ENCODE measurements at places on chromosomes 4 and X.

DNA sequence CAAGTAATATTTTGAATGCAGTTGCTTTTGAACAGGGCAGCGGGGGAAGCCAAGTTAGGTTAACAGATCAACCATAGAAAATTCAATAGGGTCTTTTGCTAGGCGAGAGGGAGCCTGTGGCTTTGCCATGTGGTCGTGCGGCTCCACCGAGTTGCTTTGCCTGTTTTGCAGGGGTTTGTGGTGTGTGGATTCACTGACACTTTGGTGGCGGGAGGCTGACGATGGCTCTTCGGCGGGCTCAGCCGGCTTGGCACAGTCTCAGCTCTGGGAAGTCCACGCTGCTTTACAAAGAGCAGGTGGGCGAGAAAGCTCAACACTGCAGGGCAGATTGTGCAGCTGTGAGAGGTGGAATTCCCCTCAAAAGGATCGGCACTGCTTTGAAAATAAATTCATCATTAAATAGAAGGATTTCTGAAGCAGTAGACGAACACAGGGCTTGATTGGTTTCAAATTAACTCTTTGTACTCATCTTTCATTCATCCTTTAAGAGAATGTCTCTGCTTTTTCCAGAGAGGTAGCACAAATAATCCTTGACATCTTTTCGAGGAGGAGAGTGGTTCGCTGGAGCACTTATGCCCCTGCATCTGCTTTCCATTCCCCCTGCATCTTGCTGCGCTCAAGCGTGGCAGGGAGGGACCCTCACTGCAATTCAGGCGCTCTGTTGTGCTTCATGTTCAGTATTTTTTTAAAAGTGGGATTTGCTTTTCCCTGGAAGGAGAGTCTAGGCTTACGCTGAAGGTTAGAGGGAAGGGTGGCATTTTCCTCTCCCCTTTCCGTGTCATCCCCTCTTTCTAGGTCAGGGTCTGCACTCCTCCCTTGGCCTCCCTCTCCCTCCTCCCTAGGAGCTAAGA, 201.8 kb upstream of the LEF1 start:
- no peak for DNase-seq

DNA sequence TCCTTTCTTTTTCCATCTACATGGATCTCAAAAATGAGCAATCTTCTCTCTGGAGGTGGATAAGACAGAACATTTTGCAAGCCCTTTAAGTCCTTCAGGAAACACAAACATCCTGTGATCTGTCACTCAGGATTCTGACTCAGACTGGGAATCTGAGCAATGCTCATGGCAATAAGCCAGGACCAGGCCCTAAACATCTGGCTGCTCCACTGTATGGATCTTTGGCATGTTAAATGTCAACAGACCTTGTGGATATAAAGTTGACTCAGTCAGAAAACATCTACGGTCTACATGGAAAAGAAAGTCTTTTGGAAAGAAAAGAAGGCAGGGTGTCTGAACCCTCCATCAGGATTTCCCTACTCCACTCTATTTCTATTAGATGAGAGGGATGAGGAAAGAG, 17.8 kb upstream of the CHIC2 start:
- DNase-seq: no peak

DNA sequence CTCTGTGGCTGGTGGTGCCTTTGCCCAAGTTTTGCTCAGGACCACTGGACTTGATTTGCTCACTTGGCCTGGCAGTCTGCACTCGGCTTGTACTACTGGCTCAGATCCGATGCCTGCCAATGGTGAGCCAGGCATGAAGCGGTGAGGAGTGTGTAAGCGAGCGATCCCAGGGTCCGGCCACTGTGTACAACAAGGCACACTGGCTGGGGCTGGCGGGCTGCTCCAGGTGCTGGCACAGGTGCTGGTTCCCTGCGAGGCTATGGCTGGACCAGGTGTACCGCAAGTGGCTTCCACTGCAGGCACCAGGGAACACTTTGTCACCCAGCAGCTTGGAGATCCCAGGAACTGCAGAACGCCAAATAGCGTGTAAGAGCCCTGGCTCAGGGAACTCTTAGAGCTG, 329.7 kb downstream of the CCSER1 start:
- DNase-seq: no peak

- DNase-seq: no peak
These were observed 141.3 kb upstream of the NALF2 start for GRCh38 chrX:69362856-69363255.

- DNase-seq: no peak
These were observed 69.5 kb downstream of the PDE5A start for GRCh38 chr4:119559044-119559647.

DNA sequence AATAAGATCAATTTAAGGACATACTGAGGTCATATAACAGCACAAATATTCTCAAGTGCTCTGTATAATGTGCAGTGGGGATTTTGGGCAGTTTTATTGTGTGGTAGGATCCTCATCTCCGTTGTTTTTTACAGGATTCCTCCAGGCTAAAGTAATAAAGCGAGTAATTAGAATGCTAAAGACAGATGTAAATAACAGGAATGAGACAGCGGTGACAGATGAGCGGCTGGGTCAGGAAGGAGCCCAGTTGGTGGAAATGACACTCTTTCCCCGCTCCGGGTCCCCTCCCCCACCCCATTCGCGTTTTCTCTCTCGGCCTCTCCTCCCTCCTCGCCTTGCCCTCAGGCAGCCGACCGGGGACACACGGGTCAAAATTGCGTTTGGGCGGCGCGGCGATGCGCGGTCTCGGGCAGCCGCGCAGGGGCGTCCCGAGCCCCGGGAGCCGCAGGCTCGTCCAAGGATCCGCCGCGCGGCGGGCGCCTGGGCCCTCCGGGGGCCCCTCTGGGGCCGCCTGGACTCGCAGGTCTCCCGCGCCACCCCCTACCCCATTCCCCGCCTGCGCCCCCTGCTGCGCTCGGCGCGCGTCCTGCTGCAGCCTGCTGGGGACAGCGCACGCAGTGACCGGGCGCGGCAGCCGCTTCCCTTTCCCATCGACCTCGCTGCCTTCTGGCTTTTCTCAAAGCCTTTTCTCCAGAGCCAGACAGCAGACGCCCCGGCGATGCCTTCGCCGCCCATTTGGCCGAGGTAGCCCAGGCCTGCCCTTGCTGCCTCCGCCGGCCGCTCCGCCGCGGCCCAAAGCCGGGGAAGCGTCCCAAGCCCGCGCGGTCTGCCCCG, 16.2 kb downstream of the POU4F2 start:
- no peak for DNase-seq

GRCh38 chr4:142274137-142274536, 572.0 kb downstream of the INPP4B start:
- no peak for DNase-seq

DNA sequence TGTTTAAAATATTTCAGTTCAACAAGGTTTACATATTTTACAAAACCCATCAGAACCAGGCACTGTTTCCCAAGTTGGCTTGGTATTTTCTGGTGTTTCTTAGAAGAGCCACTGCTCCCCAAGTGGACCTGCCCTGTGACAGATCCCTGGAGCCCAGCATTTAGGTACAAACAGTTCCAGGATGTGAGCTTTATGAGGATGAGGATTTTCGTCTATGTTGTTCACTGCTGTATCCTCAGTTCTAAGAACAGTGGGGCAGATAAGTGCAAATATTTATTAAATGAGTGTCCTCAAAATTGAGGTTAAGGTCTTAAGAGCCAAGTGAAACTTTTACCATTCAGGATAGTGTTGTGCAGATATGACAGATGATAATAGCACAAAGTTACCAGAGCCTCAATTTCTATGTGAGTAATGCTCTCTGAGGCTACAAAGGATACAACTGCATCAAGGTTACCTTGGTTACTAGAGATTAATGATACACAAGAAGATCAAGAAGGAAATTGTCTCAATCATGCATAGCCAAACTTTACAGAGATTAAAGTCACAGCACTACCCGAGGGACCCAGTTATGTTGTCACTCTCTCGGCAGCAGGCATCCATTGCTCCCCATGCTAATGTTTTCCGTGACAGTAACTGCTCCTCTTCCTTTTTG, 37.5 kb downstream of the ANXA3 start:
- no peak for DNase-seq

- no peak for DNase-seq
These were observed 32.4 kb upstream of the RHOH start for GRCh38 chr4:40164459-40164858.

DNA sequence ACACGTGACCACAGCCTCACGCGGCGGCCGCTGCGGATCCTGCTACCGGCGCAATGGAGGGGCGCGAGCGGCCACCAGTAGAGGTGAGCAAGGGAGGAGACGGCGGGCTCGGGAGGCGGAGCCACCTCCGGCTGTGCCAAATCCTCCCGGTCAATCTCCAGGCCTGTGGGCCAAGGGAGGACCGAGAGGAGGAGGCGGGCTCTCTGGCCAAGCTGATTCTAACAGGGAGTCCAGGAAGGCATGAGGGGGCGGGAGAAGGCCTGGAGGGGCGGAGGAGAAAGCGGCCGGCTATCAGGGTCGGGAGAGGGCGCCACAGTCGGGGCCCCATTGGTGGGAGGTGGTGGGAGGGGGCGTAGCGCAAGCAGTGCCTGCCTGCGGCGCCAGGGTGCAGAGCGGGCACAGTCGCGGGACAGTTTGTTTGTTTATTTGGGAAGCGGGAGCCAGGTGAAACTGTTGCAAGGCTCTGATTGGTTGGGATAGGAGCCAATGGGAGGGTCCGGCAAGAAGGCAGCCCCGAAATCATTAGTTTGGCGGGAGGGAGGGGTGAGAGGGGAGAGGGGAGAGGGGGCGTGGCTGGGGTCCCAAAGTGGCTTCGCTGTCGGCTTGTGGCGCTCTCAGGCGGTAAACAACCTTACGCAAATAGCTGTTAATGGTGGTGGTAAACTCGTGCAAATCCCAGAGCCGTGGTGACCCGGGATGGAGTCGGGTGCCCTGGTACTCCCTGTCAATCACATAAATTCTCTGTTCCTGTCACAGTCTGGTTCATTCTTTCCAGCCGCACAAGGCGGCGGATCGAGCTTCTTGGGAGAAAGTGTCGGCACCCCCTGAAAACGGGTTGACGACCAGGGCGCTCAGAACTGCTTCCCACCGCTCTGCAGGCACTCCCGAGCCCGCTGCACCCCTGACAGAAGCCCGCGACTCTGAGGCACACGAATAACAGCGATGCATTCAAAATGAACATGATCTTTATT, at the start of gene IRS4:
Gene IRS4 (minus strand): TSS at position 55 of the 971 bp plus-strand sequence.
- no peak for DNase-seq

GRCh38 chrX:121579016-121579760, 531.8 kb downstream of the GLUD2 start:
- no peak for DNase-seq

DNA sequence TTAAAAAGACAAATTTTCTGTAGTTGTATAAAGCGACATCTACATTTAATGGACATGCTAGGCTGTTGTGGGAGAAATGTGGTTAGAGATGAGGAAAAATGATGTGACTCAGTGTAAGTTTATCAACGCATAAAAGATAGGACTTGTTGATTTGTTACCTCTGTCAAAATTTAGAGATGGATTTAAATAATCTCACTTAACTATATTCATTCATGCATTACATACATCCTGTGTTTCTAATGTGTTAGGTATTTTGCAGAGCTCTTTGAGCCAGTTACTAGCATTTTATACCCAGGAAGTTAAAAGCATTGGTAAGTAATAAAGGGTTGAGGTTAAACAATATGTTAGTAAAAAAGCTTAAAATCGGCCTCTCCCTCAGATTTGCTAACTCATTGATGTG, 34.3 kb downstream of the METAP1 start:
- DNase-seq: no peak

DNA sequence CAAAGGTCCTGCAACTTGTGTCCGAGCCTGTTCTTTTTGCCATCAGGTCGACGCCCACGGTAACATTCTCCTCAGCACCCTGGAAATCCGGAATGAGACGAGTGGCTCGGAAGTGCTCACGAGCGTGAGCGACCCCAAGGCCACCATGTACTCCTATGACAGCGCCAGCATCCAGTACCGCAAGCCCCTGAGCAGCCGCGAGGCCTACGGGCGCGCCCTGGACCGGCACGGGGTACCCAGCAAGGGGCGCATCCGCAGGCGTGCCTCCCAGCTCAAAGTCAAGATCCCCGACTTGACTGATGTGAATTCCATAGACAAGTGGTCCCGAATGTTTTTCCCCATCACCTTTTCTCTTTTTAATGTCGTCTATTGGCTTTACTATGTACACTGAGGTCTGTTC, 37.9 kb downstream of the COMMD8 start:
- no peak for DNase-seq

DNA sequence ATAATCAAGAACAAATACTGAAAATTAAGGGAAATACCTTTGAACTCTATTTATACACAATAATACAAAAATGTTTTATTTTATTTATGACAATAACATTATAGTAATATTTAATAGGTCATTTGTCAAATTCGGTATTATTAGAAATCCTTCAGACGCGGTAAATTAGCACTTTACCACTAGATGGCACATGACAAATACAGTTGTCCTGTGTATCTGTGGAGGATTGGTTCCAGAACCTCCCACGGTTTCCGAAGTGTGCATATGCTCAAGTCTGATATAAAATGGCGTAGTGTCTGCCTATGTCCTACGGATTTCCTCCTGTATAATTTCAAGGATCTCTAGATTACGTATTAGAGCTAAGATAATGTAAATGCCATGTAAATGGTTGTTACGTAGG, 8.1 kb upstream of the LINC00632 start:
- DNase-seq: peak; percentile 3

DNA sequence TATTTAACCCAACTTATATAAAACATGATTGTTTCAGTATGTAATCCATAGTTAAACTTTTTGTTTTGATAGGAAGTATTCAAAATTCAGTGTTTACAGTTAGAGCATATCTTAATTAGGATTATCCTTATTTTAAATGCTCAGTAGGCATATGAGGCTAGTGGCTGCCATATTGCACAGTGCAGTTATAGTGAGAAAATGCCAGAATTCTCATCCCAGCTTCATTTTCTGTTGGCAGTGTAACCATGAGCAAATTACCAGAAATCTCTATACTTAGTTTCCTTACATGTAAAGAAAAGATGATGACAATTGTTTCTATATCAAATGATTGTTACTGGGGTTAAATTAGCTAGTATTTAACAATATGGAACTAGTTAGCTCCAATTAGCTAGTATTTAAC, 265.8 kb downstream of the ARAP2 start:
- DNase-seq: no peak

DNA sequence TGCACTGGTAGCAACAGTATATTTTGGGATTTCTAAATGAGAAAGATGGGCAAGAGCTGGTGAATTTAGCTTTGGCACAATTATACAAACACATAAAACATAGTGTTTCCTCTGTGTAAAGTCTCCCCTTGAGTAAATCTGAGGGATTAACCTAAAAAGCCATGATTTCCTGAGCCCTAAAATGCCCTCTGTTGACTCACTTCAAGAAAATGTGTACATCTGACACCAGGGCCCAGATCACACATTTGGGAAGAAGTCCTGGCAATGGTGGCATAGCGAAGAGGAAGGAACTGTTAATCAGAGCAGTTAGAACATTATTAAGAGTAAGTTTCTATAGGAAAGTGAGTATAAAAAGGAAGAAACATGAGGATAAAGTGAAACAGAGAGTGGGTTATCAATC, 338.5 kb downstream of the SPOCK3 start:
- no peak for DNase-seq

DNA sequence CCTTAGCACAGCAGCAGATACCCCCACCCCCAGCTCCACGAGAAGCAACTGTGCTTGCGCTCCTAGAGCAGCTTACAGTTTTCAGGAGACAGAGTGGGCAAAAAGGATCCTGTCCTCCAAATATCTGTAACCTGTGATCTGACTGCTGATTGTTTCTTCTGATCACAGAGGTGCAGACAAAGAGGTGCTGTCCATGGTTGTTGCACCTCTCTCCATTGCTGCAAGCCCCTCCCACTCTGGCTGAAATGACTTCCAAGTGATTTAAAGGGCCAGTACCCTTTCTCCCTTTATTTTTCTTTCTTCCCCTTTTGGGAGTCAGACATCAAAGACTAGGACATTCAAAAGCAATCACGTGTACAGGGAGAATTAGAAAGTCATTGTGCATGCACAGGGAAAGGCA, 205.3 kb upstream of the GEMIN8 start:
- no peak for DNase-seq
